Stimulated activated CD4-positive, alpha-beta T cell treated with anti-CD3 and anti-CD28 coated beads, Interleukin-2, amount 100 ng/mL, for 24 hours (primary cell): ENCODE measurements at places on chromosomes 13 and 19.

DNA sequence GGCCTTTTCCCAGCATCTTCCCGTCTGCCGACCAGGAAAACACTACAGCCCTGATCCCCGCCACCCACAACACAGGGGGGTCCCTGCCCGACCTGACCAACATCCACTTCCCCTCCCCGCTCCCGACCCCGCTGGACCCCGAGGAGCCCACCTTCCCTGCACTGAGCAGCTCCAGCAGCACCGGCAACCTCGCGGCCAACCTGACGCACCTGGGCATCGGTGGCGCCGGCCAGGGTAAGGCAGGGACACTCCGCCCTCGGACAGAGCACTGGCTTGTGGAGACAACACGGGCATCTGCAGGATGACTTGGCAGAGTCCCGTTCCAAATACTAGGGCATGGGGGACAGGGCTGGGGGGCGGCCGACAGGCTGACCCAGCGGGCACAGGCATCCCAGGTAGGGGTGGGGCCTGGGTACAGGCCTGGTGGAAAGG lies 31.1 kb downstream of the COMP start:
- DNase-seq = no peak

DNA sequence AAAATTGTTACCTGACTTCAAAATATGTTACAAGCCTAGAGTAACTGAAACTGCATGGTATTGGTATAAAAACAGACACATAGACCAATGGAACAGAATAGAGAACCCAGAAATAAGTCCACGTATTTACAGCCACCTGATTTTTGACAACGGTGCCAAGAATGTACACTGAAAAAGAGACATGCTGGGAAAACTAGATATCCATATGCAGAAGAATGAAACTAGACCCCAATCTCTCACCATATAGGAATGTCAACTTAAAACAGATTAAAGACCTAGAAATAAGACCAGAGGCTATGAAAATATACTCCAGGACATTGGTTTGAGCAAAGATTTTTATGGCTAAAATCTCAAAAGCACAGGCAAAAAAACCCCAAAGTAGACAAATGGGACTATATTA lies 76.5 kb downstream of the LATS2 start:
- no peak for DNase-seq

GRCh38 chr19:54952591-54953344 lies 5.4 kb upstream of the NLRP7 start:
- DNase-seq = no peak

GRCh38 chr19:1861599-1862031 lies 1.8 kb downstream of the KLF16 start:
- DNase-seq = no peak

GRCh38 chr13:107964395-107964794 lies 250.9 kb downstream of the LIG4 start:
- no peak for DNase-seq

- no peak for DNase-seq
Observed at GRCh38 chr19:11736696-11737095, 2.0 kb downstream of the ZNF823 start.

DNA sequence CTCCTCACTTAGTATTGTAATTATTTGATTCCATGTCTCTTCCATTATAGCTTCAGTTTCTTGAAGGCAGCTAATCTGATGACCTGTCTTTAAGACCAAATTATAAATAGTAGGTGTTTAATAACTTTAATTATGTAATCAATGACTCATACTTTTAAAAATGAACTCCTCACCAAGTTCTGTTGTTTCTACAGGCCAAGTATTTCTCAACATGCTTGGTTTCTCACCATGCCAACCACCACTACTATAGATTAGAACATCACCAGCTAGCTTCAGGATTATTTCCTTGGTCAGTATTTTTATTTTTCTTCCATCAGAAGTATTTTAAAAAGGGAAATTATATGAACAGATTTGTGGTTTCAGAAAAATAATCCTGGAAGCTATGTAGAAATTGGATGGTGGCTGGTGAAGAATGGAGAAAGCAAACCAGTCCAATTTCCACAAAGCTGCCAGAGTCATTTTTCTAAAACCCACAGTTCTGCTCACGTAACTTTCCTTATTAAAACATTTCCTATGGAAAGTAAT lies 237.7 kb upstream of the DACH1 start:
- no peak for DNase-seq

DNA sequence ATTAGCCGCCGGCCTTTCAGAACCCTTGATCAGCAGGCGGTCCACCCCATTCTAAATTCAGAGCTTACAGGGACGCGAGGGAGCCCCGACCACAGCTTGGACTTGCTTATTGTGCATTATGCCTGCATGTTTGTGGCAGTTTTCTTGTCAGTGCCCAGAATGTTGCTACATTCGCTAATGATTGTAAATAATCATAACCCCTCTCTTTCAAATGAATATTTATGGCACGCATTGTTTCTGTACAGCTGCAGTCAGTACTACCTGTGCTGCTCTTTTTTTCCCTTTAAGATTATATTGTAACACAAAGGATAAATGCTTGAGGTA lies 321 bp upstream of the VPS36 start:
- DNase-seq = no peak

GRCh38 chr19:45500918-45501729 lies 2.9 kb downstream of the PPM1N start:
- no peak for DNase-seq

- no peak for DNase-seq
Observed at GRCh38 chr13:52383366-52383765, 22.6 kb downstream of the THSD1 start.

DNA sequence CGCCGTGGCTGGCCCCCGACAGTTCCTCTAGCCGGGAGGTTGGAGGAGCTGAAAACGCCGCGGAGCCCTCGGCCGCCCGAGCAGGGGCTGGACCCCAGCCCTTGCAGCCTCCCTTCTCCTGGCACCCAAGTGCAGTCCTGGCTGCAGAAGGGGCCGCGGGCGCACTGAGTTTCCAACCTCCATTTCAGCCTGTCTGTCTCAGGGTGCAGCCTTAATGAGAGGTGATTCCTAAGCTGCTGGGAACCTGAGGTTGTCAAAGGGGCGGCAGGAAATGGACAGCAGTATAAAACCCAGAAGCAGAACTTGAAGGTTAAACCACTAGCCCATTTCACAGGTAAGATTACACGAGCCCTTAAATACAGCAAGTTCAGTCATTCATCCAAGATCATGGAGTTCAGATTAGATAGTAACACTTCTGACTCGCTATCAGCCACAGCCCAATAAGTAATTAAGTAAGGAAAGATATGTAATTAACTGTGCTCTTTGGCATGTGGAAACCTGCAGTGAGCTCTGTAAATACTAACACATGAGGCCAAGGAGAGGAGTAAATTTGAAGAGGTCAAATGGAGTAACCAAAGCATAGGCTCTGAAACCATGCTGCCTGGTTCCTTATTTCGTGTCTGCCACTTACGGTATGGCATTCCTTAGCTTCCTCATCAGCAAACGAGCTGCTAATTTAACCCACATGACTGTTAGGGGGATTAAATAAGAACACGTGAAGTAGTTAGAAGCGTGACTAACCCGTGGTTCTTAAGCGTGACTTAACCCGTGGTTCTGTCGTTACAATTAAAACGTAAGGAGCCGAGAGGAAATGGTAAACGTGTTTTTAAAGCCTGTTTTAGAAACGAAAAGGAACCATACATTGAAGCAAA lies 686 bp downstream of the SETDB2 start:
- DNase-seq = peak; percentile 24

DNA sequence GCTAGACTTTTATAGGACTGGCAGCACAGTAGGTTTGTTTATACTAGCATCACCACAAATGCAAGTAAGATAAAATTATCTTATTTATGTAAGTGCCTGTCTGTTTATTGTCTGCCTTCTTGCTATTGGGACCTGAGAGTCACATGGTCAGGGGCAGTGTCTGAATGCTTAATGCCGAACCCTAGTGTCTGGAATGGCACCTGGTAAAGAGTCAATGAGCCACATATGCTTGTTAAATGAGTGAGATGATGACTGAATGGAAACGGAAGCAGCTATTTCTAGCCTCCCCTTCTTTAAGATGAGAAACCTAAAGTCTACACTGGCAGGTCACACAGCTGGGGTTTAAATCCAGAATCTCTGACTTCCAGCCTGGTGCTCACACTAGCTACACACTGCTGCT lies 92.2 kb downstream of the STOML3 start:
- no peak for DNase-seq

DNA sequence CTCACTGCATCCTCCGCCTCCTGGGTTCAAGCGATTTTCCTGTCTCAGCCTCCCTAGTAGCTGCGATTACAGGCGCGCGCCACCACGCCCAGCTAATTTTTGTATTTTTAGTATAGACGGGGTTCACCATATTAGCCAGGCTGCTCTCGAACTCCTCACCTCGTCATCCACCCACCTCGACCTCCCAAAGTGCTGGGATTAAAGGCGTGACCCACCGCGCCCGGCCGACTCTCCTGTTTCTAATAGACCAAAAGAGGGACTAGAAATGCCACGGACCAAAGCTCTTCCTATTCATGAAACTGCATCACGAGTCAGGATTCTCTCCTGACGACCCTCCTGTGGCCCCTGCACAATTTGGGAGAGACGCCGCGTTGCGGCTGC lies 563 bp downstream of the ZNF43 start:
- peak; percentile 26 for DNase-seq

DNA sequence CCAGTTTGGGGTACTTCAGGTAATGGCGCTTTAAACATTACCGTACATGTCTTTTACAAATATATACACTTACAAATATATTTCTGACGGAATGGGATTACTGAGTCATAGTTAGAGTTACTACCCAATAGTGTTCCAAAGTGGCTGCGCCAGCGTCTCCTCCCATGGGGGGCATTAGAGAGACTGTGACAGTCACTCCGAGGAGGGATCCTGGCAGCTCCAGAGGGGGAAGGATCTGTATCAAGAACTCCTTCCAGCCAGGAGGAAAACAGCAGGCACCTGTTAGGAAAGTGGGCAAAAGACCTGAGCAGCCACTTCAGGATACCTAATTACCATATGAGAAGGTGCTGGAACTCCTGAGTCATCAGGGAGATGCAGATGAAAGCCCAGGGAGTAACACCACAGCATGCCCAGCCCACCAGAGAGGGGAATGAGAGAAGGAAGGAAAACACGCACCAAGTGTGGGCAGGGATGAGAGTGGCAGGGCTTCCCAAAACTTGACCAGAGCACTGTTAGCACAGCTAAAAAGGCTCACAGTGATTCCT lies 52.9 kb downstream of the SLC7A9 start:
- DNase-seq = no peak

DNA sequence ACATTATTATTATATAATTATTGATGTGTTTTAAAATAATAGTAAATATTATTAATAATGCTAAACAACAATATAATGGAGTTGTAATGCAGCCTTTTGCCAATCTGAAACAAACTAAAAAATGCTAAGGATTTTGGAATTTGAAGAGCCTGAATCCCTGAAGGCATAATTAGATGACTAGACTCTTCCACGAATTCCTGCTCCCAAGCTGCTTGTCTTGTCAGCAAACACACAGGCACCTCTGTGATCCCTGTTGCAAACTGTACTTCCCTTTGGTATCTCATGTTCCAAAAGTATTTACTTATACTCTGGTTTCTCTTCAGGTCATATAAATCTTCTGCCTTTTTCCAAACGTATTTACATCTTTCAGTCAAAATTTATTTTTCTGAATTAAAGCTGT lies 1862.4 kb downstream of the OLFM4 start:
- DNase-seq = no peak
